ENCODE measurements at places on chromosomes 3 and 15.

DNA sequence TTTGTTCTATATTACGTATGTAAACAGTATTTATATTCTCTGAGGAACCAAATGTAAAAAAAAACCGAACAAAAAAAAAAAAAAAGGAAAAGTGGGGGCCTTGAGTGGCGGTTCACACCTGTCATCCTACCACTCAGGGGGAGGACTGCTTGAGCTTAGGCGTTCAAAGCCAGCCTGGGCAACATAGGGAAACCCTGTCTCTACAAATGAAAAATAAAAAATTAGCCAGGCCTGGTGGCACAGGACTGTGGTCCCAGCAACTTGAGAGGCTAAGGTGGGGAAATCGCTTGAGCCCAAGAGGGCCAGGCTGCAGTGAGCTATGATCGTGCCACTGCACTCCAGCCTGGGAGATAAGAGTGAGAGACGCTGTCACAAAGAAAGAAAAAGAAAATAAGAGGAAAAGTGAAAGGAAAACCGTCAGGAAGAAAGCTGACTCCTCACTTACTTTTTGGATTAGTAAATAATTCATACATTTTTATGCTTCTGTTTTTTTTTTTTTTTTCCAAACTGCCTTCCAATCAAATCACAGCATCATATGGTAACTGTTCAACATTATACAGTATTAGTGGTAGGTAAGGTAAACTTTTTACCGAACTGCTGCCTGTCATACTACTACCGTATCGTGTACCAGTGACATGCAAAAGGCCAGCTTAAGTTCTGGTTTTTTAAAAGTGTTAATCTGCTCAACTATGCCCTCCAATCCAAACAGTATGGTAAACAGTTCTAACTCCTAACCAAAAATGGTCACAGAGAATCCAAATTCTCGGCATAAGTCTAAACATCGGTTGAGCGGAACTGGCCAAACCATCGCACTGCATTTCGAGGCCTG is 1.2 kb downstream of the PHC3 start:
- DNase-seq: peak; percentile 12

DNA sequence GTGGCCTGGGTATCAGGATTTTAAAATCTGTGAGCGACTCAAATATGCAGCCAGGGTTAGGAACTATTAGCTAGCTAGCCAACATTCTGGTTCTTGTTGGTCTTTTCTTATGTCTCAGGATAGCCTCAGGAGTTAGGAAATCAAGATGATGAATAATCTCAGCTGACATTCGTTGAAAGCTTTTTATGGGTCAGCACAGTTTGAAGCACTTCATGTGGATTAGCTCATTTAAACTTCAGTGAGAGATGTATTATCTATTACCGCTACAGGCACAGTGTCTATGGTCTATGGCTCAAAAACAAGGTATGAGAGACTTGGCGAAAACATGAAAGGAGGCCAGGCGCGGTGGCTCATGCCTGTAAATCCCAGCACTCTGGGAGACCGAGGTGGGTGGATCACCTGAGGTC is 187.5 kb upstream of the THRB start:
- DNase-seq: peak; percentile 97

DNA sequence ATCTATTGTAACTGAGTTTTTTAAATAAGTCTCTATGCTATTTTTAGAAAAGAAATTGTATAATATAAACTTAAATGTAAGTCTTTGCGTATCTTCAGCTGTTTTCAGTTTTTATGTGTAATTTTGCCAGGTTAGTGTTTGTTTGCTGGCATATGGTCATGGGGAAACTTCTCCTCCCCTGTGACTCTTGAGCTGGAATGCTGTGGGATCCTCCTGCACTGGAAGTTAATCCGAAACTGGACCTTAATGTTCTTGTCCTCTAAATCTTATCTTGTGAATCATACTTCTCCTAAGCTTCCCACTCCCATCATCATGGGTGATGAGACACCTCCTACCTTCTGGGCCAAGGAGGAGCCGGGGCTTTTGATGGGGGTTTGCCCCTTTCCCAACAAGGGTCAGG is 52.4 kb upstream of the CHST2 start:
- DNase-seq: peak; percentile 15

DNA sequence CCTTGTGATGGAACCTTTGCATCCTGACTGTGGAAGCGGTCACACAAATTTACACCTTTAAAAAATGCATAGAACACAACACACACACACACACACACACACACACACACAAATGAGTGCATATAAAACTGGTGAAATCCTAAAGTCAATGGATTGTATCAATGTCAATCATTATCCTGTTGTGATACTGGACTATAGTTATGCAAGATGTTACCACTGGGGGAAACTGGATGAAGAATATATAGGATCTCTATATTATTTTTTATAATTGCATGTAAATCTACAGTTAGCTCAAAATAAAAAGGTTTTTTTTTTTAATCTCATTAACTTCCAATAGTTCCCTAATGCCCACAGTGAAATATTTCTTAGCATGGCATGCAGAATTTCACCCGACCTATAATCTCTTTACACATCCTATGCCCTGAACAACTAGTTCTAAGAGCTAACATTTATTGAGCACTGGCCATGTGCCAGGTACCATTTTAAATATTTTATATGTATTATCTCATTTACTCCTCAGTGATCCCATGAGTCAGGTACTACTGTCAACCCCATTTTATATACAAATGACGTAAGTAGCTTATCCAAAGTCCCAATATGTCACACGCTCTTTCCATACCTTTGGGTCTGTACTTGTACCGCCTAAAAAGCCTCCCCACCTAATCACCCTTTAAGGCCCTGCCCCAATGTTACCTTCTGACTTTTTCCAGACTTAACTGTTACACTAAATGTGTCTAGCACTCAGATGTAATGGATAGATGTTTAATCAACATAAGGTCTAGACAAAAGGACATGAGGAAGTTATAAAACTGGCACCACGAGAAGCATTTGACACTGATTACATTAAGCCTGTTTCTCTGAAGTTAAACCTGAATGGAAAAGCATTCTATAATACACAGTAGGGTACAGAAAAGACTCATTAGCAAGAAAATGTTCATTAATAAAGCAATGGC is 5.5 kb downstream of the ABCC5 start:
- DNase-seq: no peak

GRCh38 chr3:188301147-188301546 is 147.2 kb downstream of the LPP start:
- DNase-seq: no peak

GRCh38 chr3:177676947-177677587 is 479.8 kb upstream of the TBL1XR1 start:
- no peak for DNase-seq

DNA sequence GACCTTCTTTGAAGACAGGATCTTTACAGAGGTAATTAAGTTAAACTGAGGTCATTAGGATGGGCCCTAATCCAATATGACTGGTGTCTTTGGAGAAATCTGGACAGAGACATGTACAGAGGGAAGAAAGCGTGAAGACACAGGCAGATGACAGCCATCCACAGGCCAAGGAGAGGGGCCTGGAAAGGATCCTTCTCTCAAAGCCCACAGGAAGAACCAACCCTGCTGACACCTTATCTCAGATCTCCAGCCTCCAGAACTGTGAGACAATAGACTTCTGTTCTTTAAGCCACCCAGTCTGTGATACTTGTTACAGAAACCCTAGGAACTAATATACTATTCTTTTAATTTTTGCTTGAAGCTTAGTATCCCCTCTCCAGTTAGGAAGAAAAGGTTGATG is 74.2 kb downstream of the WDR76 start:
- DNase-seq: no peak

GRCh38 chr3:35486295-35486694 is 153.0 kb upstream of the ARPP21 start:
- no peak for DNase-seq

- DNase-seq: no peak
Observed at GRCh38 chr3:108200578-108200977, 21.6 kb downstream of the IFT57 start.

- DNase-seq: peak; percentile 31
Observed at GRCh38 chr3:134236505-134237170, 14.0 kb downstream of the RYK start.

- no peak for DNase-seq
Observed at GRCh38 chr3:132626955-132627354, 29.9 kb downstream of the ACKR4 start.

DNA sequence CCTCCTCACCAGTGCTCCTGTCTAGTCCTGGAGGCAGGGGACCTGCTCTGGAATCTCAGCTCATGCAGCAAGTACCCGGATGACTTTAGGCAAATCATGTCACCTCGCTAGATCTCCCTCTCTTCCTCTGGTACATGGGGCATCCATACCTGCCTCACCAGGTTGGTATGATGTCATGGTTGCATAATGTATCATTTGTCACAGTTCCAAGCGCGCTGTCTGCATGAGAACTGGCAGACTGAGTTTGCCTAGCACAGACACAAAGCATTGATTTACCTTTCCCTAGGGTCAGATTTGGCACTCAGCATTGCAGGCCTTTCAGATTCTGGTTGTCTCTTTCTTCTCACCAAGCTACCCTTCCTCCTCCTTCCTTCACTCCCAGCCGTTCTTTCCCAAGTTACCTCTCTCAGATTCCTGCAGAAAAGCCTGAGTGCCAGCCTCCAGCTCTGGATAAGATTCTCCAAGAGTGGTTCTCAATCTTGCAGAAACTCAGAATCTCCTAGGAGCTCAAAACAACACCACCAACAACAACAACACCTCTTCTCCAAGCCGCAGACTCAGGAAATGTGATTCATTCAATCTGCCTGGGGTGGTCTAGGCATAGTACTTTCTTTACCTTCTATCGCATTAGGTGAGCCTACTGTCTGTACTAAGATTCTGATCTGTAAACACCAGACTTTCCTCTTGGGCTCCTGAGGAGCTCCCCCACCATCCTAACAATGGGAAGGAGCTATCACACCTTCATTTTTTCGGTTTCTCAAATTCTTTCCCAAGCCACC is 29.5 kb downstream of the FAM43A start:
- no peak for DNase-seq

DNA sequence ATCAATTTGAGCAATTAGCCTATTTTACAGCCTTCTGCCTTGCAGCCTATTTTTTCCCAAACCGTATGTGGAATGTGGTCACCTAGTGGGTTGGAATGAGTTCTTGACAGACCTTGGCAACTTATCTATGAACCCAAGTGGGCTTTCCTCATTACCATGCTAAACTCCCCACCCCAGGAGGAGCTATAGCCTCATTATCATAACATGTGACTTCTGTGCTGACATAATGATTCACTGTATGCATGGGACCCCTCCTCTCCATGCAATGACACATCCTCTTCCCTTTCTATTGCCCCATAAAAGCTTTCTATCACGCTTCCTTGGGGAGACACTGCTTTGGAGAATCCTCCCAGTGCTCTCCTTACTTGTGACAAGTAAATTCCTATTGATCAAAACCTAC is 83.5 kb upstream of the FHIT start:
- DNase-seq: no peak

- DNase-seq: no peak
Observed at GRCh38 chr15:34203305-34203704, 6.6 kb downstream of the KATNBL1 start.

- DNase-seq: peak; percentile 63
Observed at GRCh38 chr15:56772868-56773639, 39.7 kb upstream of the ZNF280D start.

DNA sequence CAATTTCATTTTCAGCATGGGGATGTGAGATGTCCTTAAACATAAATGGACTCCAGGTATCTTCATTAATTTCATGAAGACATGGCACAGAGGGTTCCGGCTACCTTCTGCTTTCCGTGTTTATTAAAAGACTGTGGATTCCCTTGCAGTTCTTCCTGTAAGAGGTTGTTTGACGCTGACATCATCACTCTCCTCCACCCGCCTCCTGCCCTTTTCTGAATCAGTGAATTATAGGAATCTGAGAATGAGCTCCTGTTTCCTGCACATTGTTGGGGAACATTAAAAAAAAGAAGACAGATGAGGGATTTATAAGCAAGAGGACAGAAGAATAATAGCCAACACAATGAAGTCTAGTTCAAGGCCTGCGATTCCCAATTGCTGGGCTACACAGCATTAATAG is 191.3 kb downstream of the LPP start:
- peak; percentile 62 for DNase-seq

Data from fibroblast of upper back skin (primary cell).